ENCODE measurements at places on chromosomes 2 and 18.

GRCh38 chr18:4593895-4594294 lies 138.8 kb upstream of the DLGAP1 start:
- no peak for DNase-seq

GRCh38 chr2:171763602-171764001 lies 76.3 kb downstream of the DYNC1I2 start:
- no peak for DNase-seq

- no peak for DNase-seq
Observed at GRCh38 chr2:4967206-4967605, 725.0 kb upstream of the SOX11 start.

- DNase-seq, result peak; percentile 49
Observed at GRCh38 chr18:55250768-55251173, 291.5 kb upstream of the CCDC68 start.

DNA sequence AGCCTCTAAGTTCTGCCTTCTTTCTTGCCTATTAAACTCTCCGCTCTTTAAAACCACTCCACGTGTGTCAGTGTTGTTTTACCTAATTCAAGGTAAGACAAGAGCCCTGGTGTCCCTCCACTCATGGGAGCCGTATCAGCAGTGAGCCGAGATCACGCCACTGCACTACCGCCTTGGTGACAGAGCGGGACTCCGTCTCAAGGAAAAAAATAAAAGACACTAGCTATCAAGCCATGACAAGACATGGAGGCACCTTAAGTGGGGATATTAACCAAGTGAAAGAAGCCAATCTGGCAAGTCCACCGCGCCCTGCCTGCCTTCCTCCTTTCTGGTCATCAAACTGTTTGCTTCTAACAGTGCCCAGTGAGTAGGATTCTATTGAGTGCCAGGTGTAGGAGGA lies 40.2 kb upstream of the LBH start:
- no peak for DNase-seq

DNA sequence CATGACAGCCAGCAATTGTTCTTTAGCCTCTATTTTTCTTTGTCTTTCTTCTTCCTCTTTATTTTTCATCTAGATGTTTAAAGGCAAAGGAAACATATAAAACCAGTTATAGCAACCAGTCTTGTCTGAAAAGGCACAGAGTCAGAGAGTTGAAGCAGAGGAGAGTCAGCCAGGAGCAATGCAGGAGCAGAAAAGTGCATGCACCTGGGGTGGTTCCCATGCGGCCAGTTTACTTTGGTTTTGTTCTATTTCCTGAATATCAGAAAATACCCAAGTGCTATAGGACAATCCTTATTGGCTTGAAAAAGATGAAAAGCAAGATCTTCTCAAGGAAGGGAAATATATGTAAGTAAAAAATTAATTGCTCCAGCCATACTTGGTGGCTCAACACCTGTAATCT lies 44.9 kb downstream of the CFAP210 start:
- no peak for DNase-seq

GRCh38 chr2:215369181-215369760 lies 57.4 kb downstream of the ATIC start:
- DNase-seq, result no peak

DNA sequence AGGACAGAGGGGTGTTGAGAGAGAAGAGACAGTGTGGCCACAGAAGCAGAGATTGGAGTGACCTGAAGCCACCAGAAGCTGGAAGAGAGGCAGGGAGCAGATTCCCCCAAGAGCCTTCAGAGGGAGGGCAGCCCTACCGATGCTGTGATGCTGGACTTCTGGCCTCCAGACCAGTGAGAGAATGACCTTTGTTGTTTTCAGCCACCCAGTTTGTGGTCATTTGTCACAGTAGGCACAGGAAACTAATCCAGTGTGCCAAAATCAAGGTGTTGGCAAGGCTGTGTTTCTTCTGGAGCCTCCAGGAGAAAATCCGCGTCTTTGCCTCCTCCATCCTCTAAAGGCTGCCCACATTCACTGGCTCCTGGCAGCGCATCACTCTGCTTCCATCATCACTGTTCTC lies 15.4 kb downstream of the MAPRE3 start:
- DNase-seq, result no peak

DNA sequence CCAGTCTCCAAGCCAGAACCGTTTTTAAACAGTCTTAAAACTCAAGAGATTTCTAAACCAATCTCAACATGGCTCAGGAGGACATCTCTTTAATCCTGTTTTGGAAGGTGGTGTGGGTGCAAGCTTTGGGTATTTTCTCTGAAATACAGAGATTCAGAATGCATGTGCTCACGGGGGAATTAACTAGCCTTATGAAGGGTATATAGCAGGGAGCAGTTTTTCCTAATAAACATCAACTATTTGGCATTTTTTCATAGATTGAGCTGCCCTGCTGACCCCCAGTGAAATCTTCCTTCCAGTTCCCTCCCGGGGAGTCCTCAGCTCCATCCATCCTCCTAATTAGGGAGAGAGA lies 122.6 kb downstream of the SMAD7 start:
- DNase-seq, result no peak

- no peak for DNase-seq
Observed at GRCh38 chr2:136284226-136285119, 166.5 kb upstream of the CXCR4 start.

GRCh38 chr2:56287974-56288373 lies 104.2 kb downstream of the CCDC85A start:
- peak; percentile 55 for DNase-seq

GRCh38 chr18:11497585-11497984 lies 111.8 kb upstream of the SLC35G4 start:
- no peak for DNase-seq

DNA sequence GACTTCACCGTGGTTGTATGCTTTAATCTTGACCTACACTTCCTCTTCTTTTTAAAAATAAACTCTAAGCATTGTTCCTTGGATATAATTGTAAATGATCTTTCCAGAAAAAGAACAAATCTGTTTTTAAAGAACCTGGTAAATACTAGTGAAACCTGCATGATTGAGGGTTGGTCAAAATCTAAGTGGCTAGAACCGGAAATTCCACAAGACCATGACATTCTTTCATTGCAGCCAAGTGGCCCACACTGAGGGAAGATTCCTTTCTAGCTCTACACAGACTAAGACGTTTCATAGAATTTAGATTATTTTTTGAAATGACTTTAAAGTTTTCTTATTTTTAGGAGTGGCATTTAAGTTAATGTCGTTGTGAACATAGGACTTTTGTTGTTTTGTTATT lies 356.7 kb downstream of the NYAP2 start:
- no peak for DNase-seq

- peak; percentile 48 for DNase-seq
Observed at GRCh38 chr18:26386002-26386401, 159.8 kb downstream of the TAF4B start.

DNA sequence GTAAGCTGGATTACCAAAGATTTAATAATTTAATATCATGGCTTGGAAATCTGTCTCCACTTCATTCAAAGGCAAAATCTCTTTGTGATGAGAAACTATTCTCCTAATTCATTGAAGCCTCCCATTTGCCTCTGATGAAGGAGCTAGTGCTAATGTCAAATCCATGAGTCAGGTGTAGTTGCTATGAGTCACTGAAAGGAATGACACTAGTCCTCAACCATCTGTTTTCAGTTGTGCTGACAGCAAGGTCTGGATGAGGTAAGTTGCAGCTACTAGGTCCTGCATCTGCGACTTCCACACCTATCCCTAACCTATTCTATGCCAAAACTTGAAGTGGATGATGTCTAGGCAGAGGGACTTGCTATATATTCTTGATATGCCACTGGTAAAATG lies 324.0 kb upstream of the UBE2E3 start:
- peak; percentile 63 for DNase-seq

DNA sequence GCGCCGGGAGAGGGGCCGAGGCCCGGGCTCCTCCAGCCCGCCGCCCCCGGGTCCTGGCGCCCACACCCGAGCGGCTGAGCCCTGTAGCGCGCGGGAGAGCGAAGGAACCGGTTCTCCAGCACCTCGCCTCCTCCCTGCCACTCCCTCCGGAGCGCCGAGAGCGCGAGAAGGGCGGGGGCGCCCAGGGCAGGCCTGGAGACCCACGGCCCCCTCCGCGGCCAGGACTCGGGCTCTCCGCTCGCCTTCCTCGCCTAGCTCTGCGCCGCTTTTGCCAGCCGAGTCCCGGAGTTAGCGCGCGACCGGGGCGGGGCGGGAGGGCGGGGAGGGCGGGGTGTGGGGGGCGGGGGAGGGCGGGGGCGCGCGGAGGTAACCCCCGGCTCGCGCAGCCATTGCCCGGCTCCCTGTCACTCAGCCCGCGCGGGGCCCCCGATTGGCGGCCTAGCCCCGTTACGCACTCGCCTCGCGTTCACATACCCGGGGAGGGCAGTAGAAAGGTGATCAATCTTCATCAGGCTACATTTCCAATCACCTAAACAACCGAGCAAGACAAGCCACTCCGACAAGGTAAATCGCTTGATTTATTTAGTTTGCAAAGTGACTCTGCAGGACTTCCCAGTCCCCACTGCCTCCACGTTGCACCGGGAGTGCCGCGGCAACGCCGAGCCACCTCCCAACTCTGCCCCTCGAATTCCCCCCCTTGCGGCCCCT lies at the start of gene OTX1:
TSS of gene OTX1 (plus strand) at position 497 of the 708 bp plus-strand sequence. CDS start 2,161 bp downstream, outside the sequence.
- no peak for DNase-seq

GRCh38 chr2:227402959-227403358 lies 15.2 kb upstream of the SCYGR1 start:
- DNase-seq, result no peak

DNA sequence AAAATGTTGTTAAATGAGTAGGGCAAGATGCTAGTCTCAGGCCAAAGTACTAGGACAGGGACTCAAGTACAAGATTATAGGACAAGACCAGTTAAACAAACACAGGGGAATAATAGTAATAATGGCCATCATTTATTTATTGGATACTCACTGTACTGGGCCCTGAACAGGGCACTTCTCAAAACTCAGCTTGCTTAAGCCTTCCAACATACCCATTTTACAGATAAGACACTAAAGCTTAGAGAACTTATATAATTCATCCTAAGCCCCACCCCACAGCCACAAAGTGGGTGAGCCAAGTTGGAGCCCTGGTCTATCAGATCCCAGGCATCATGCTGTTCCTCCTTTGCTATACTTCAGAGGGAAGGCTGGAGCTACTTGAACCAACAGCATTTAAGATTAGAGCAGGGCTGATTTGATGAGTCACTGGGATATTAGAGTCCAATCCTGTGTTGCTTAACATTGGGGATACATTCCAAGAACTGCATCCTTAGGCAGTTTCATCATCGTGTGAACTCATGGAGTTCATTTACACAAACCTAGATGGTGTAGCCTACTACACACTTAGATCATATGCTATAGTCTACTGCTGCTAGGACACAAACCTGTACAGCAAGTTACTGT lies 153.6 kb downstream of the MTCL1 start:
- peak; percentile 94 for DNase-seq

DNA sequence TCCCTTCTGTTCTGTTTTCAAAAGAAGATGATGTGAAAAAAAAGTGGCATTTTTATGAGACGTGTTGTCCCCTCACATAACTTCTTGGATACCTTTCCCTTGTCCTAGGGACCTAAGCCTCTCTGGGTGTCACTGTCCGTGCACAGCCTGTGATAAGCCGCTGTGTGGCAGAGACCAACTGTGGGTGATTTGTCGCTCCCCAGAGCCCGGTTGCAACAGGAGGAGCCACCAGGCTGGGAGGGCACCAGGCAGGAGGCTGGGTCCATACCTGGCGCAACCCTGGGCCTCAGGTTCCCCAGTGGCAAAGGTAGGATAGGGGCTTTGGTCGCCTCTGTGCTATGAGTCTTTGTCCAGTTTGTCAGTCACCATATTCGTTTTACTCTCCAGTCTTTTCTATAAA lies 82.1 kb downstream of the AGAP1 start:
- DNase-seq, result no peak

- DNase-seq, result no peak
Observed at GRCh38 chr2:147913701-147914480, 69.1 kb downstream of the ACVR2A start.

- DNase-seq, result no peak
Observed at GRCh38 chr2:230447036-230447435, 31.0 kb downstream of the SP100 start.

- no peak for DNase-seq
Observed at GRCh38 chr2:198776616-198777406, 680.9 kb downstream of the SATB2 start.

- no peak for DNase-seq
Observed at GRCh38 chr2:241558532-241559322, at the start of gene BOK. BOK (plus strand) TSS chr2:241558745; CDS start chr2:241559484, 739 bp downstream.

DNA sequence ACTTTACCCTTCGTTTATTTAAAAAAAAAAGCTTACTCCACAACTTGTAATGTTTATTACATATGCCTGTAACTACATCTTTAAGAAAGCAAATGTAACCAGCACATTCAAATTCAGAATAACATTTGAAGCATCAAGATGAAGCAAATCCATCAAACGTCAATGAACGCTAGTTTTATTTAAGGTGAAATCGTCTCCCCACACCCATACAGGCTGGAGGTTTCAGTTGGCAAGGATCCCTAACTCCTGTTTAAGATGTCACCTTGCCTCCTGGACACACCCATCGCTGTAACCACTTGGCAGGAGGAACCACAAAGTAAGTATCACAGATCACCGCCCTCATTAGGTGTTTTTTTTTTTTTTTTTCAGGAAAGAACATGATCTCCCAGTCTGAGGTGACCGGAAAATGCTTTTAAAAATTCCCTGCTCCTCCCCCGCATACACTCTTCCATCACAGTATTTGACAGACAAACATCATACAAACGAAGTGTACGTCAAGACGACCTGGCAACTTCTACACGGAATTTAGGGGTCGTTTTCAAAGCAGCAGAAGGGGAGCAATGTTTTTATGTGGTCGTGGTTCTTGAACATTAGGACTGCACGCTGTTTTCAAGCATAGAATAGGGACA lies 19.7 kb upstream of the STPG4 start:
- no peak for DNase-seq

GRCh38 chr2:28521663-28522062 lies 25.8 kb downstream of the PLB1 start:
- no peak for DNase-seq

GRCh38 chr2:220506466-220506865 lies 879.0 kb downstream of the SLC4A3 start:
- DNase-seq, result no peak

DNA sequence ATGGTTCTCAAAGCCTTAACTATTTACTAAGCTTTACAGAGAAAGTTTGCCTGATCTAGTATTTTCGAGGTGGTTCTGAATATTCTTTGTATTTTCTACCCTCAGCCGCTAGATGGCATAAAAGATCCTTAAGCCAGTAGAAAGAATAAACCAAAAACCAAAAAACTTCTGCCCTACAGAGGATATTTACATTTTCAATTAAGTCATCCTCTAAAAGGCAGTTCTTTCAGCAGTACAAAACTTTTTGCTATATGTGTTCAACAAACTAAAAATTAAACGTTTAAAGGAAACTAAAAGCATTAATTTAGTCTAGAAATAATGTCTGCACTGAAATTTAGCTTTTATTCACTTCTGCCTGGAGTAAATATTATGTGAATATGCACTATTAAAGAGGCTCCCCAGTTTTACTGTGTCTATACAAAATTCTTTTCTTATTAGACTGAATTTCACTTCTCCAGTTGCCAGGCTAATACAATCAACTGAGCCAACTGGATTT lies 297.5 kb downstream of the PIEZO2 start:
- peak; percentile 19 for DNase-seq

DNA sequence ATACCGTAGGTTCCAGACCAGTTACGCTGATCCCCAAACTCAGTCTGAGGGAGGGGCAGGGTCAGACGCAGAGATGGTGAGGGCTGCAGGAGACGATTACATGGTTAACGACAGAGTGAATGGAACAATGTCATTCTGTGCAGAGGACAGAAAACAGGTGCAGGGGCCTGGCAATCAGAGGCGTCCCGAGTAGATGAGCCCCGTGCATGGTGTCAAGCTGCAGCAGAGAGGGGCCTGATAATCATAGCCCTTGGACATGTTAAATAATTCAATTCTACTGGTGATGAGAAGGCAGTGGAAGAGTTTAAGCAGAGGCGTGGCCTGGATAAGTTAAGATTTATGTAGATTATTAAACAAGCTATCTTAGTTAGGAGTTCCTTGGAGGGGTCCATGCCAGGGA lies 178.6 kb downstream of the MYT1L start:
- no peak for DNase-seq

Measured in non-pigmented ciliary epithelial cell (primary cell).